ENCODE measurements at places on chromosomes 16 and 17.

DNA sequence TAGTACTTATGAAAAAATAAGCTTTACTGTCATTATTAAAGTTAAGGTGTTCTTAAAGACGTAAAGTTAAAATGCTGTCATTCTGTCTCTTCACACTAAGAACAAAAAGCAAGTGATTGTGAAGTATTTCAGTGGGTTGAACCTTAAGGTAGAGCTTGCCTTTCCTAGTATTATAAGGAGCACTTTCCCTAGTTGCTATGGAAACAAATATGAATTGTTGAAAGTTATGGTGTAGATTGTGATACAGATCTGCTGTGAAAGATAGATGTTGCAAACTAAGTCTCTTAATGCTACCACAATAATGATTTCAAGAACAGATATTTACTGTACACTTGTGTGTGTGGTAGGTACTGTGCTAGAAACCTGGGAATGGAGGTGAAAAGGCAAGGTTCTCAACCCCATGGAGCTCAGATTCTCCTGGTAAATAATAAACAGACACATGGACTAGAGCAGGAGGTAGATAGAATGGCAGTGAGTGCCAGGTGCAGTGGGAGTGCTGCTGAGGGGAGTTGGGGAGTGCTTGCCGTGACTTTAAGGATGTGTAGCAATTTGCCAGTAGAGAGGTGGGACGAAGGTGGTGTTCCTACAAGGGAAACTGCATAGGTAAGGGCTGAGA, 34.7 kb downstream of the MRTFB start:
- DNase-seq, result no peak

DNA sequence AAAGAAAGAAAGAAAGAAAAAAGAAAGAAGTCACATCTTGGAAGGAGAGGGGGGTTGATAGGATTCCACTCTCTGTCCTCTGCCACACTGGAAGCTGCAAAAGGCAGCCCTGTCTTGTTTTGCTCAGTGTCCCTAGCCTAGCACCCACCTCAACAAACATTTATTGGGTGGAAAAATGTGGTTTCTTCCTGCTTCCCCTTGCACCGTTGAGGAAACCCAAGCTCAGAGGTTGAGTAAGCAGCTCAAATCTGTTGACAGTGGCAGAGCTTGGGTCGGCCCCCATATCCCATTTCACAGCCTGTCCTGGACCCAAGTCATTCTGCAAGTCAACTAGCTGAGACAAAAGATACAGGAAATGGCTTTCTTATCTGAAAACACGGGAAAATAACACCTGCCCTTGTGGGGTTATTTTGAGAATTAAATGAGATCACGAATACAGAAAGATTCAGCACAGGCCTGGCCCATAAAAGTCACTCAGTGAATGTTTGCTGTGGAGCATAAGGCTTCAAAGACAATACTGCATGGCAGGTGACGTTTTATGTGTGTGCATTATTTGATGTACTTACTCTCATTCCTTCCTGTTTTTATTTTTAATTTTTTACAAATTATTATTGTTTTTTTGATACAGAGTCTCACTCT, 63.6 kb downstream of the SCNN1B start:
- no peak for DNase-seq

GRCh38 chr16:66147291-66147690, 219.2 kb upstream of the CDH5 start:
- DNase-seq, result no peak

DNA sequence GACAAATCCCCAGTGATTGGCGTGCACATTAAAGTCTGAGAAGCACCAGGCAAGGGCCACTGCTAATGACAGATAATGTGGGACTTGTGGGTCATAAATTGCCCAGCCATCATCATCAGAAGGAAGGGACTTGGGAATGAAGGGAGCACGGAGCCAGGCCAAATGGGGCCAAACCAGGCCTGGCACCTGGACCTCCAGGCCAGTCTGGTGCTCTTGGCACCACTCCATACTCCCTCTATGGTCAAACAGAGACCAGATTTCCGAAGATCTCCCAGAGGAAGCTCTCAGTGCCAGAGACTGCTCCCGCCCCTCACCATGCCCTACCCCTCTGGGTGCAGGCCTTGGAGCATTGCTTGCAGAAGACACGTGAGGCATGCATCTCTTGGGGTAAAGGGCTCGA, 142.2 kb downstream of the CCDC182 start:
- no peak for DNase-seq

DNA sequence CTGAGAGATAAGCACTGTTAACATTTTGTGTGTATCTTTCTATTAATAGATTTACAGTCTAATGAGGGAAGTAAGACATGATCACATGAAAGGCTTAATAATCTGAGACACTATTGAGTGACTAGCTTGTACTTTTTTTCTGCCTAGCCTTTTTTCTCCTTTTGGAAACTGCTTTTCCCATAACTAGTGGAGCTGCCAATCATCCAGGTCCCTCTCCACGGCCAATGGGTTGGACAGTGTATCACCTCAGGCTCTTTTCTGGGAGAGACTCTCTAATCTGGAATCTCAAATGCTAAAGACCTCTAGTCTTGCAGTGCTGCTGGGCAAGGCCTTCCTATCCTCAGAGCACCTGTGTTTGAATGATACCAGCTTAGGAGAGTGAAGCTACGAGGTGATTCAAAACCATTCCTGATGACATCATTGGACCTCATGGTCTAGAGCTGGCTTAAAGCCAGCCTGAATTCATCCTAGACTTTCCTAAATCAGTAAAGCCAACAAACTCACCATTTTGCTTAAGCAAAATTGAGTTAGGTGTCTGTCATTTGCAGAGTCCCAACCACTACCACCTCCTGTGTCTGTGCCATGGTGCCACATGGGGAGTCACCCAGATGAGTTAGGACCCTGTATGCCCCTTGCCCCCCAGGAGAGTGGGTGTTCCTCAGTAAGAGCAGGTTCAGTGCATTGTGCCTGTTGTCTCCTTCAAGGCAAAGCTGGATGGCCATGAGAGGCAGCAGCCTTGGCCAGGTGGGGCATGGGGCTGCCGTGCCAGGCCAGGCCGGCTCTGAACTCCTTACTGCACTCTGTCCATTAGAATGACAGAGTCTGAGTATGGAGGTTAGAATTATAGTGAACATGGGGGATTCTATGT, 62.9 kb downstream of the SPECC1 start:
- DNase-seq, result no peak

- DNase-seq, result no peak
These were observed 100.9 kb downstream of the VPS53 start for GRCh38 chr17:613725-614124.

DNA sequence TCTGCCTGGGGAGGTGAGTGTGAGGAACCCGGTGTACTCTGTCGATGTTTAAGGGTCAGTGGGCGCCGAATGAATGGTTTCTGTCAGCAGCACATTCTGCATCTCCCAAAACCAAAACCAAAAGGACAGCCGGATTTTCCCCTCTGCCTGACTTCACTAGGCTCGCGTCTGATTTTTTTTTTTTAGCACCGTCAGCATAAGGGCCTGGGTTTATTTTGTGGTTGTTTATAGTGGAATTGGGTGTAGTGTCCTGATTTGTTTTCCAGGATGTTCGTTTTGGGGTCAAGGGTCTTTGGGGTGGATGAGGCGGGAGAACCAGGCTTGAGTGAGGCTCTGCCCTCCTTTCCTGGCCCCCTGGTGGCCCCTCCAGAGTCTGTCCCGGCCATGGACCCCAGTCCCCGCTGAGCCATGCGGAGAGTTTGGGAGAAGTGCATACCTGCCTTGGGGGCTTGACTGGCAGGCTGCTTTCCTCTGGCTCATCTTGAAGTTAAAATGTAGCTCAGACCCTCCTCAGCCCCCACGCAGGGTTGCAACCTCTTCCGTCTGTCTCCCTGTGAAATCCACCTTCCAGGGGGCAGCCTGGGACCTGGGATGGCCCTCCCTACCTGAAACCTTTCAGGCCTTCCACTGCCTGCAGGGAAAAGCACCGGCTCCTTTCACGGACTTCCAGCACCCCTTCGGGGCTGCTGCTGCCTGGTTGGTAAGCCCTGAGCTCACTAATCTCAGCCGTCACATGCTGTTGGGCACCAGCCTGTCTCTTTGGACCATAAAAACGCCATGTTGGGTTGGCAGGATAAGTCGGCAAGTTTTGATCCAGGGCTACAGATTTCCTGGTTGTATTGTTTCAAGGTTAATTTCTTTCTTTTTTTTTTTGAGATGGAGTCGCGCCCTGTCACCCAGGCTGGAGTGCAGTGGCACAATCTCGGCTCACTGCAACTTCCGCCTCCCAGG, 60.2 kb downstream of the JPH3 start:
- no peak for DNase-seq

DNA sequence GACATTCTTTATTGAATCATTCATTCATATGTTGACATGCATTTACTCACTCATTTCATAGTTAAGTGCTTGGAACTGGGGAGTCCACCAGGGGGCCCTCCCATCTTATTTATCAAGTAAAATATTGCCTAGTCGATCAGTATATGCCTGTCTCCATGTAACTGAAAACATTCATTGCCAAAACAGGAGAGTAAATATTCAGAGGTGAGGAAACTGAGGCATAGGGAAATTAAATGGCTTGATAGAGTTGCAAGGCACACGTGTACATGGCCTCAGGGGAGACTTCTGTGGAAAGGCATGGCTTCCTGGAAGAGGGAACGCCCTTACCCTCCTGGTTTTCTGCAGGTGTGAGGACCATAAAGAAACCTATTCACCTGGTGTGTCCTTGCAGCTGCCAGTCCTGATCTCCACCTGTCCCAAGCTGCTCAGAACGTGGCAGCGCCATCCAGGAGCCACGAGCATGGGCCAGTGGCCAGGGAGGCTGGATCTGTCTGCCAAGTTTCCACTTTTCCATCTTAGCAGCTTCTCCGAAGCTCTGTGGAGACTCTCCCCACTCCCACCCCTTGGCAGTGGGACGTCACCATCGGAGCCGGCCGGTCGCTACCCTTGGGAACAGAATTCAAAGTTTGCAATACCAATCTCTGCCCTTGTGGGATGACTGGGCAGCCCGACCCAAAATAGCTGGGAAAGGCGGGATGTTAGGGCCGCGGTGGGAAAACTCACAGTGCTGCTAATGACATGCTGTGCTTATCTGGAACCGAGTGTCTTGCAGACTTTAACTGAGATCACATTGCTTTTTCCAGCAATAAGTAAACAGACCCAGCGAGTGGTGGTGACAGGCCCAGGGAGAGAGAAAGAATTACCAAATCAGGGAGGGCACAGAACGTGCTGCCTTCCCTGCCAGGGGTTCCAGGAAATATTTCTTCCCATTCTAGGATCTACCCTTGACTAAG, 4.1 kb upstream of the C1QTNF1 start:
- peak; percentile 91 for DNase-seq

DNA sequence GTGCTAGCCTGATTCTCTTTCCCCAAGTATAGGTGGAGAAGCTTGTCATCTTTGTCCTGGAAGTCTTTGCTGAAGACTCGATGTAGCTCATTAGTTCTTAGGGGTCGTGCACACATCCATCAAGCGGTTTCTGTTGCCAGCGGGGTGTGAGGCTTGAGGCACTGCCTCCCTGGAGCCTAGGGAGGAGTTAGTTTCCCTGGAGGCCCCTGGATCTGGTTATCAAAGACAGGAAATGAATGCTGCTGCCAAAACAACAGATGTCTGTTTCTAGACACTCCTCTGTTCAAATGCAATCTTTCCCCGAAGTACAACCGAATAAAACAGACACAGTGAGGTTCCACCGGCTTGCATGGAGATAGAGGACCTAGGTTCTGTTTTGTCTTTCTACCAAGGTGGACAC, 17.5 kb downstream of the HS3ST4 start:
- no peak for DNase-seq

DNA sequence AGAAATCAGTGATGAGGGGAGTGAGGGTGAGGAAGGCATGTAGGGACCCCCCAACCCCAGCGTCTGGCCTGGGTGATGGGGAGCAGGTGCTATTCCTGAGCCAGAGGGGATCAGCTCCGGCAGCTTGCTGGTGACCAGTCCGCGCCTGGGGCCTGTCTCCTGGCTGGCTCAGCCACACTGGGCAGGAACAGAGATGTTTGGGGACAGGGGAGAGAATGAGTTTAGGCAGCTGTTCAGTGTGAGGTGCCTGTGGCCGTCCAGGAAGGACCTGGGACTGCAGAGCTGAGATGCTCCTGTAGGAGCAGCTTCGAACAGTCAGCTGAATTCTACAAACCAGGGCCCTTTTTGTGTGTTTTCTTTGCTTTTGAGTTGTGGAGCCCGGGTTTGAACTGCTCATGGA, 23.2 kb upstream of the SPNS2 start:
- no peak for DNase-seq

GRCh38 chr17:28320215-28321061, 1.4 kb downstream of the TMEM97 start:
- no peak for DNase-seq

DNA sequence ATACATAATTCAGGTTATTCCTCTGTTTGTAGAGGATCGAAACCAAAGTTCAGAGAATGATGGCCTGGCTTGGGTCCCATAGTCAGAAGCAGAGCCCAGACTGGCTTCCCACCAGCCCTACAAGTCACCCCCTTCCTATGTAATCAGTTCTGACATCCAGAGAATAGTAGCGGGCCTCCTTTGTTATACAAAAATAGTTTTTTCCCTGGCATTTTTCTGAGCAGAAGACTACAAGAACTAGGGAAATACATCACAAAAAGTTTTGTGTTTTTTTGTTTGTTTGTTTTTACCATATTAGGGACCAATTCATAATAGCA, 19.2 kb downstream of the ATPAF2 start:
- DNase-seq, result no peak

GRCh38 chr17:82172486-82173160, 40.0 kb downstream of the CCDC57 start:
- DNase-seq, result no peak

- peak; percentile 16 for DNase-seq
These were observed 251.9 kb downstream of the IRX3 start for GRCh38 chr16:54034684-54035083.

DNA sequence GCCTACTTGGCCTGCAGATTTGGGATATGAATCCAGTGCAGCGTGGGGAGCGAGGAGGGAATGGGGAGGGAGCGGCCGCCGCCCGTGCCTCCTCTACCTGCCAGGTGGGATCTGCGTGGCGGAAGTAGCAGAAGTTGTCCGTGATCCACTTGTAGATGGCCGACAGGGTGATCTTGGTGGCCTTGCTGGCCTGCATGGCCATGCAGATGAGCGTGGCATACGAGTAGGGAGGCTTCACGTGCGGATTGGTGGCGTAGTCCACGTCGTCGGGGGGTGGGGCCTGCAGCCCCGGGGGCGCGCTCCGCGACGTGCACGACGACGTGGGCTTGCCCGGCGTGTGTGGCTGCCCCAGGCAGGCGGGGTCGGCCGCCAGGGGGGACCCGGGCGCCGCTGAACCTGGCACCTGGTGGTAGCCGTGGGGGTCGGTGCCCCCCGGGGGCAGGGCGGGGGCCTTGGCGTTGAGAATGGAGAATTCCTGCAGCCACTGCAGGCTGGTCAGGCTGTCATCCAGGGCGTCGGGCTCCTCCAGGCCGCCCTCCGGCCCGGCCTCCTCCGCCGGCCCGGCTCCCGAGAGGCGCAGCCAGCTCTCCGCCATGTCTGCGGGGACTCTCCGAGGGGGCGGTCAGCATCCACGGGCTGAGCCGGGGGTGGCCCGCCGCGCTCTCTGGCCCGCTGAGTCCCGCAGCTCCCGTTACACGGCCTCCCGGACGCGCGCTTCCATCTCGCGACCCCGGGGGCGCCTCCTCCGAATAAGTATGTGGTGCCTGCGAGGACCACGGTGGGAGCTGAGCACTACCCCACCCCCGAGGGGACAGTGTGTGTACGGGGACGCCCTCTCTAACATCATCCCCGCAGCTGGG, 1.0 kb downstream of the FOXJ1 start:
- DNase-seq, result no peak

All from fibroblast of pulmonary artery (primary cell).